ENCODE measurements at places on chromosomes 3 and 15.

DNA sequence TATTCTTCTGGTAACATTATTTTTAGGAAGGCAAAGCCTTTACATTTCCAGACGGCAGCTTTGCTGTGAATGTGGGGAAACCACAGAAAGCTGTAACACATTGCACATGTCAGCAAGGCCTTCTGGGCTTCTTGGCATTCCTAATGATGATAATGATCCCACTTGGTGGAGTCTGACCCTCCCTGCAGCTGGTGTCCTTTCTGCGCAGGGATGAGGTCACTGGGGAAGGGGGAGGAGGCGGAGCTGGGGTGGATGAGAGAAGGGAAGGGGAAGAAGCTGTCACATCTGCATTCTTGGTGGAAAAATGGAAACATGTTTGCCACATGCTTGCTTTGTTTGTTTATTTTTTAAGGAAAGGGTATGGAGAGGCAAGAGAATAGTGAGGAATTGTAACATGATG lies 68.6 kb downstream of the FILIP1L start:
- DNase-seq: no peak

DNA sequence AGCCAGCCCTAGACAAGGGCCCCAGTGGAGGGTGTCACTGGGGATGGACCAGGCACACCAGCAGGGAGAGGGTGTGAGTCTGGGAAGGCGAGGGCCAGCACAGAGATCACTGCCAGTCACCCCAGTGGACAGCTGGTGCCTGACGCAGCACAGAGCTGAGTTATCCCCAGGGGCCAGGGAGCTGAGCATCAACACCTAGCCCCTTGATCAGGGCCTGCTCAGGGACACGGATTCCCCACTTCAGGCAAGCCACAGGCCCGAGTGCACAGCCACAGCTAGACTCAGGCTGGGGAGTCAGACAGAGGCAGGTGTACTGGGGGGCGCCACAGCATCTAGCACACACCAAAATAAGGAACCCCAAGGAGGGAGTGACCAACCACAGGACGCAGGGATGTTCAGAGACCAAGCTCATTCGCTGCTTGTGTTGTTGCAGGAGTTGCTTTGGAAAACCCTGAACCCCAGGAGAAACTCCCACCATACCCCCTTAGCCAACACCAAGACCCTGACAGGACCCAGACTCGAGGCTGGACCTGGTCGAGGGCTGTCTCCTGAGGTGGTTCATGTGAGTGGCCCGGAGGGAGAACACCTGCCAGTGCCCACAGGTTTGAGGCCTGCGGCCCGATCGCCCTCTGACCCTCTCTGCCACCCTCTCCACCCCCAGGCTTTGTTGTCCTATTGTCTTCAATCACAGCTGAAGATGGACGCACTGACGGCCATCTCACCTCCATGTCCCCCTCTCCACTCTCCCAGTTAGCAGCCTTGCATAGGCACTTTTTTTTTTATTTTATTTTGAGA lies 146.8 kb downstream of the TPRA1 start:
- no peak for DNase-seq

GRCh38 chr3:10247679-10248183 lies 528 bp upstream of the TATDN2 start:
- DNase-seq: no peak

GRCh38 chr3:55471522-55472280 lies 15.4 kb downstream of the WNT5A start:
- DNase-seq: no peak

DNA sequence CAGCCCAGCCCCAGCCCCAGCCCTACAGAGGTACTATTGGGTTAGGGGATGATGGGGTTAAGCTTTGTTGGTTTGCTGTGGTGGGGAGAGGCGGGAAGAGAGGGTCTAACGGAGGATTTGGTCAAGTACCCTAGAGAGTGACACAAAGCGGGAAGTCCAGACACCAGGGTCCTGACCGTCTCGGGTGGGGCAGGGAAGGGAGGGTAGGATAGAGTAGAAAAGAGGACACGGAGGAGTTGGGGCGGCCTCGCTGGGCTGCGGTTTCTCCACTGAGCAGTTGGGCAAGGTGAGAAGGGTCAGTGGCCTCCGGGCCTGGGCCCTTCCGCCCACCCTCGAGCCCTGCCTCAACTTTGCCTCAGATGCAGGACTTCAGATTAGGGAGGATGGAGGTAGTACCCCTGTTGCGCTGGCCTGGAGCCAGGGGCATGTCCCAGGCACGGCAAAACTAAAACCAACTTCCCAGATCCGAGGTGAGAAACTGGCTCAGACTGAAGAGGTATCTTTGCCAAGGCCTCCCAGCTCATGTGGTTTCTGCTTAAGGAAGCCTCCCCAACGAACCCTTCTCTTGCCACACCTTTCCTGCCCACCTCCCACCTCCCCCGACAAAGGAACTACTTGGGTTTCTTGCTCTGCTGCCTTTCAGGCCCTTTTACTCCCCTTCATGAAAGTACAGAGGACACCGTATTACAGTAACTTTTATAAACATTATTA lies 551 bp downstream of the PML start:
- no peak for DNase-seq

DNA sequence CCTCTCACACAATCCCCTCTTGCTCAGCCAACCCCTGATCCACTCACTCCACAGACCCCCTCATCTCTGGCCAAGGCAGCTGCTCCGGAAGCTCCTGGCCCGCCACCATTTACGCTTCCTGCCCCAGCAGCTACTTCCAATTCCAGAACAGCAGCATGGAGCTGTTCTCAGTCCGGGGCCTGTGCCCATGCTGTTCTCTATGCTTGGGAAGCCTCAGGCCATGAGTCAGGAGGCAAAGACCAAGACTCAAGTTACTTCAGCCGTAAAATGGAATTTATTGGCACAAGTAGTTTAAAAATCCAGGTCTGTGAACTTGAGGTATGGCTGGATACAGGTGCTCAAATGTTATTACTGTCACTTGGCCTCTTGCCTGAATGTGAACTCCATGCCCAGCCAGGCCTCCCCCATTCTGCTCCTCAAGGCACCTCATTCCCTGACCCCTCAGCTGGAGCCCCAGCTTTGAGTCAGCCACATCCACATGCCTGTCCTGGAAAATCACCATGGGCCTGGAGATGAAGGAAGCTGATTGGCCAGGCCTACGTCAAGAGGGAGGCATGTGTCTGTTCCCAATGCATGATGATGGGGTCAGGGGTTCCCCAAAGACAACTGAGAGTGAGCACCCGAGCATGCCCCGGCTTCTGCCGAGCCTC lies 31.4 kb upstream of the CACNA2D2 start:
- DNase-seq: no peak

DNA sequence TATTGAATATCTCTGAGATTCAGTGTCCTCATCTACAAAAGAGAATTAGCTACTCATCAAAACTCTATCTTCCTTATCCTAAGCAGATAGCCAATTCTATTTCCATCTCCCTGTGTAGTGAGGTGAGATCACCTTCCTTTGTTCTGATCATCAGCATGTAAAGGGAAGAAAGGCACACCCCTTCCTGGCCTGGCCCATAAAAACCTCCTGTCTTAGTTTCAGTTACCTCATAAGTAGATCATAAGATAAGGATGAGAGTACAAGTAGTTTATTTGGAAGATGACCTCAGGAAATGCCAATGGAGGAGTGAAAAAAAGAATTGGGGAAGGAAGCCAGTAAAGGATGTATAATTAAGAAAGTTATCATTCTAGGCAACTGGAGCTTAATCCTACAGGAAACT lies 114.5 kb upstream of the GADL1 start:
- no peak for DNase-seq

DNA sequence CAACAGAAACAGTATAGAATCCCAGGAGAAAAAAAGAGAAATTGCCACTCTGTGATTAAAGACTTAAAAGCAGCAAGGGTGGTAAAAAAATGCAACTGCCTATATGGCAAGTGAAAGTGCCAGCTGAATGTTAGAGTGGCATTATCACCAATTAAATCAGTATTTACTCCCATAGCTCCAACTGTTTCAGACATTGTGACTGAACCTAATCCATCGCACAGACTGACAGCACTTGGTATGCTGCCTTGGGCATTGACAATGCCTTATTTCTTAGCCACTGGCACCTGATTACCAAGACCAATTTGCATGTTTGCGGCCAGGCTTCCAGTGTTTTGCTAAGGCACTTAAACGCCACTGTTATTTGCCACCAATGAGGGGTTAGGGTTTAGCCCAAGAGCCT lies 201.9 kb upstream of the NECTIN3 start:
- no peak for DNase-seq

DNA sequence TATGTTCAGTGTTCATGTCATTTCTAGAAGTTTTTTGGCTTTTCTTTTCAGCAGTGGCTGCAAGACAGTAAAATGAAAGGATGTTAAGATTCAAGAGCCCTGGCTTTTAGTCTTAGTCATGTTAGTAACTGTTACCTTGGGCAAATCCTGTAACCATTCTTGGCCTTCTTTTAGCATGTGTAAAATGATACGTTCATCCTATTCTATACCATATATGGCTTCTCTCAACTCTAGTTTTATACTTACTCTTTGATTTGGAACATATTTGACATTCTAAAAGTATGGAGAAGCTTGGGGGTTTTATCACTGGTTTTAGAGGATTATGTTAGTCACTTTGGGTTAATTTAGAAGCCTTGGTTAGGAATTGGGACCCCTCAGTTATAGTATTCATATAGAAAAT lies 20.1 kb downstream of the GTF2E1 start:
- no peak for DNase-seq

DNA sequence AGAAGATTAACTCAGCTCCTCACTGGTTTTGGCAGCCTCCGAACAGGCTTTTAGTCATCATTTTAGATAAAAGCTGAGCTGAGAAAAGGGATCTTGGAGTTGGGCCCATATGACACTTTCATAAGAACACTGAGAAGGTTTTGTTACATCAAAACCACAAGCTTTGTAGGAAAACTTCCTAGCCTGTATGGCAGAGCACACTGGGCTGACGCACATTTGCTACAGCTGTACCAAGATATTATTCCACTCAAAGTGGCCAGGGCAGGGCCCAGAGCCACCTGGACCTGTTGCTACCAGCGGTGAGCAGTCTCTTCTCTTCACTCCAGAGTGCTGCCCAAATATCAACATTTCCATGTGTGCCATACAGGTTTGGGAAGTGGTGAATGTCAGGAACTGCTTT lies 160.5 kb upstream of the CCDC54 start:
- no peak for DNase-seq

- no peak for DNase-seq
Measured at GRCh38 chr15:29676961-29677402, 145.3 kb downstream of the TJP1 start.

DNA sequence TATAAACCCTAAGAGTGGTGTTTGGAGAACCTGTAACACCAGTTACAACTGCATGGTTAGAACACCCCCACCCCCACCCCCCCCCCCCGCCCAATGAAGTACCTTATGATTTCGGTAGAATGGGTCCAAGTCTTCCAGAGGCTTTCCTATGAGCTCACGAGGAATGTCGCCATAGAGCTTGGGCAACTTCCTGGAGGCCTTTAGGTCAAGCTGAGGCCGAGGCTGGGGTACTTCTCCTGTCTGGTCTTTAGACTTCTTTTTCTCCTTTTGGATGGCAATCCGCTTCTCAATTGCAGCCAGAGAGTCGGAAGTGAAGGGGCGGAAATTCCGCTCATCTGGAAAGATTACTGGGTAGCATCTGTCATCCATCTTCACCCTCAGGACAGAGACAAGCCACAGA lies 101.8 kb downstream of the SCN11A start:
- DNase-seq: no peak

DNA sequence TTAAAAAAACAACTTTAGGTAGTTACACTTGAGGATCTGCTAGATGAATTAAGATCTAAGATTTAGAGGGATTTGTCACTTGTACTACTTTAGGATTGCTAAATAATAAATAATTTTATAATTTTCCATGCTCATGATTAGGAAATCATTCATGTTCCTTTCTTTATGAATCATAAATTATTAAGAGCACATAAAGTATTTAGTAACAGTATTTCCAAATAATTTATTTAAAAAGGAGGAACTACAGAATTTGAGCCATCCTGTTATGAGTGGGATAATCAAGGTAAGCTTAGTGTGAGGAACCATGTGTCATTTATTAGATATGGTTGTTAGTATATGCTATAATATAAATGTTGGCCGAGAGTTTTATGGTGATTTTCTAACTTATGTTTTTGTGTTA lies 37.5 kb upstream of the C3orf38 start:
- DNase-seq: no peak

GRCh38 chr3:3086239-3086638 lies 23.9 kb downstream of the IL5RA start:
- DNase-seq: no peak

DNA sequence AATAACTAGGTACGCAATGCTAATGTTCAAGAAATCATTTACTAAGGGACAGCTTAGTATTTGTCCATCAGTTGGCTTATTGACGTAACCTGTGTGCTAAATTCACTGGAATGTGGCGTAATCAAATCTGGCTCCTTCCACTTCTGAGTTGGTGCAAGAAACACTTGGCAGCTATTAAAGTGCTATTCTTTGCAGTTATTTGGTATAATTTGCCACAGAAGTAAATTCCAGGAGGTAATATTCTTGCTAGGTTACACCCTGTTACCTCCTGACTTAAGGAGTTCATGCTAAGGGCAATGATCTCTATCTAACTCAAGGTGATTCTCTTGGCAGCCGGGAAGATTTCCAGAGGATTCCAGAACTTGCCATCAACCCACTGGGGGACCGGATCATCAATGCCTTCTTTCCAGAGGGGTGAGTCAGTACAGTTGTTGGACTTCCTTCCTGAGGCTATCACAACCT lies 25.5 kb downstream of the CHP1 start:
- no peak for DNase-seq

DNA sequence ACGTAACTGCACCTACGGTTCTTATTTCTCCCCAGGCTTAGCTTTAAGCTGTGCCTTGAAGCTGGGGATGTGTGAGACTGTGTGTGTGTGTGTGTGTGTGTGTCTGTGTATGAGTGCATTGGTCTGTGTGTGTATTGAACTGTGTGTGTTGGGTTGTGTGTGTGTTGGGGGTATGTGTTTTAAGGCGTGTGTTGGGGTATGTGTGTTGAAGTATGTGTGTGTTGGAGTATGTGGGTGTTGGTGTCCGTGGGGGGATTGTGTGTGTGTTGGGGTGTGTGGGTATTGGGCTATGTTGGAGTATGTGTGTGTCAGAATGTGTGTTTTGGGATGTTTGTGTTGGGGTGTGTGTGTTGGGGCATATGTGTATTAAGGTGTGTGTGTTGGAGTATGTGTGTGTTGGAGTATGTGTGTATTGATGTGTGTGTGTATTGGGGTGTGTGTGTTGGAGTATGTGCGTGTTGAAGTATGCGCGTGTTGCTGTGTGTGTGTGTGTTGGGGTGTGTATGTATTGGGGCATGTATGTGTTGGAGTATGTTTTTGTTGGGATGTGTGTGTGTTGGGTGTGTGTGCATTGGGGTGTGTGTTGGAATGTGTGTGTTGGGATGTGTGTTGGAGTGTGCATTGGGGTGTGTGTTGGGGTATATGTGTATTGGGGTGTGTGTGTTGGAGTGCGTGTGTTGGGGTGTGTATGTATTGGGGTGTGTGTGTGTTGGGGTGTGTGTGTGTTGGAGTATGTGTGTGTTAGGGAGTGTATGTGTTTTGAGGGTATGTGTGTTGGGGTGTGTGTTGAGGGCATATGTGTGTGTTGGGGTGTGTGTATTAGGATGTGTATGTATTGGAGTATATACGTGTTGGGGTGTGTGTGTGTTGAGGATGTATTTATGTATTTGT lies 76.4 kb downstream of the LSM3 start:
- no peak for DNase-seq

- DNase-seq: no peak
Measured at GRCh38 chr3:193546129-193546528, 8.6 kb downstream of the ATP13A4 start.

Measured in GM06990 (cell line).